ENCODE measurements at places on chromosomes 7 and 10.
A peak's percentile ranks its signal among the peaks of the same experiment; 100 is the strongest.

DNA sequence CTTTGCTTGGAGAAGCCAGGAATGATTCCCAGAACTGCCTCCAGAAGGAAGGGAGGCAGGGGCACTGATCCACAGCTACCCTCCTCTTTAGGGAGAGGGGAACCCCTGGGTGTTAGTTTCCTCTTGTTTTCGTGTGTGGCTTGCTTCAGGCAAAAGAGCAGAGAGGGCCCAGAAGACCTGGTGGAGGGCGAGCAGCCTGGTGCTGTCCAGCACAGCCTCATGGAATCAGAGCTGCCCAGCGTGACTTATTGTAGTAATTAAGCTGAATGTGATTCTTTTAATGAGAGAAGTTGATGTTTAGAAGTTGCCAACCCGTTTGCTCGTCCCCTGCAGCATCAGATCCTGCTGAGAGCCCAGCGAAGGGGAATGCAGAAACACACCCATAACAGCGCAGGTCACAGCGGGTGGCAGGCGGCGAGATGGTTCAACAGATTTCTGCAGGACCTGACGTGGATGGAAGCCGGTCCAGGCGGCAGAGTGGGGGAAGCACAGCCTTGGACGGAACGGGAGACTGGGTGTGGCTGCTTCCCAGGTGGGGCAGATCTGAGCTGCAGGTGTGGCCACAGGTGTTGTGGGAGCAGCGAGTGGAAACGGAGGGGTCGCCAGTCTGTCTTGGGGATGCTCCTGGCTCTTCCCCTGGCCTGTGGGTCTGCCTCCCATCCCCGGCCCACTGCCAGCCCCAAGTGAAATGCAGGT is 53.7 kb upstream of the SHH start:
- DNase-seq = no peak

DNA sequence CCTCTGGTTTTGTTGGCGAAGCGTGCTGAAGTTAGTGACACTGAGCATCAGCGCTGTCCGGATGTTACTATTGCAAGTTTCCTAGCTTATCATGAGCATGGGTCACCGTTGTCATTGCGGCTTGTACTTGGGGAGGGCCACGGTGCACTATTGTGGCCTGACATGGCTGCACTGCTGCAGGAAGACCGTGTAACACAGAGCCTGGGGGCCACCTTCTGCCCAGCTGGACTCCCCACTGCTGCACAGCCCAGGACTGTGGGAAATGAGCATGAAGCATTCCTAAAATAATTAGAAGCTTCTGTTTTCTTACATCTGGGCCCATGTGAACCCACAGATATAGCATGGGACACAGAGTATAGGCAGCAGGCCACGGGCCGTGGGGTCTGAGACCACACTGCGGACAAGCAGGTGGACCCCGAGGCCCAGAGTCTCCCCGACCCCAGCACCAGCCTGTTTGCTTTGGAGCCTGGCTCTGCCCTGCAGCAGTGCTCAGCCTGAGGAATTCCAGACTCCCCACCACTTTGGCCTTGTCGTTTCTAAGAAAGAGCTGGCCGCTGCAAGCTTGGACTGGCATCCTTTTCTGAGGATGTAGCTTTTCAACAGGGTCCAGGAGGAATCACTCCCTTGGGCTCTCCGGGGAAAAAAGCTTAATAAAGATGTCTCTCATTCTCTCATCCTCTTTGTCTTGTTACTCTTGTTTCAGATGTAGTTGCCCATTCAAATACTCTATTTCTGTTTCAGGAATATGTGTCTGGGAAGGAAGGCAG is 179.2 kb downstream of the CCDC3 start:
- no peak for DNase-seq

GRCh38 chr7:75756991-75757676 is 14.9 kb downstream of the CCL26 start:
- peak; percentile 64 for DNase-seq

DNA sequence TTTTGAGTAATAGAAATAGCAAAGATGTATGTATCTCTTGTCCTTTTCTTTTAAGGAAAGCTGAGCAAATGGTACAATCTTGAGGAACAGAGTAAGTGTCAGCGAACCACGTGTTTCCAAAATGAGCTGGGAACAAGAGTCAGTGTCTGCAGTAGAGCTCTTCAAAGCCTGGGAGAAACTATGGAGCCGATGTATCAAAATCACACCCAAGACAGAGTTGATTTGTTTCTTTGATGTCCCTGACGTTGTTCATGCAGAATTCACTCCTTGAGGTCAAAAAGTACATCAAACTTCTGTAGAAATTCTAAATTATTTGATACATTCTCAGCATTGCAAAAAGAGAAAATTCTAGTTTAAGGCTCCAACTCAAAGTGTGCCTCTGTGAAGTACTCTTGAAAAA is 216.5 kb downstream of the SKIDA1 start:
- no peak for DNase-seq

GRCh38 chr10:46090258-46090812 is 44.3 kb upstream of the MSMB start:
- DNase-seq = no peak

- no peak for DNase-seq
These were observed 1.7 kb downstream of the RASGEF1A start for GRCh38 chr10:43264965-43265798.

DNA sequence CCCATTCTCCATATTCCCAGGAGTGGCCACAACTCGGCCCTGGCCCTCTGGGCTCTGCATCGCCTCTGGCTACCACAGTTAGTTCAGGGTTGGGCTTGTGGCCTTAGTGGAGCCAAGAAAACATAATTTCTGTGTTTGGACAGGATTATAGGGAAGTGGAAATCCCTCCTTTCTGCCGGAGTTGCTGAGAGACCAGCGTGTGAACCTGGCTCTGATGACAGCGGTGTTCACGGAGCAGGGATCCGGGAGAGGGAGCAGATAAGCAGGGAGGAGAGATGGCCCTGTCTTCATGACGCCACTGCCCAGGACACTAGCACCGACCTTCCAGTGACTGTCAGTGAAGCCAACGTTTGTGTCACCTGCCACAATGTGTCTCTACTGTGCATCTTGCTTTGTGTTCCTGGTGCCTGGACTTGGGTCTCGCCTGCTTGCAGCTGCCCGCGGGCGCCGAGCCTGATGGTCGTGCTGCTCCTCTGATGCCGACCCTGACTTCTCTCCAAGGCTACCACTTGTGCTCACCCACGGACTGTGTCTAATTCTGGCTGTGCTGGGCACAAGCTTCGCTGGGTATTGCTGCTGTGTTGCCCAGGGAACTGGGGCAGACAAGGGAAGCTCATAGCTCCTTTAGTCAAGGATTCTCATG is 67.0 kb upstream of the VIPR2 start:
- no peak for DNase-seq

DNA sequence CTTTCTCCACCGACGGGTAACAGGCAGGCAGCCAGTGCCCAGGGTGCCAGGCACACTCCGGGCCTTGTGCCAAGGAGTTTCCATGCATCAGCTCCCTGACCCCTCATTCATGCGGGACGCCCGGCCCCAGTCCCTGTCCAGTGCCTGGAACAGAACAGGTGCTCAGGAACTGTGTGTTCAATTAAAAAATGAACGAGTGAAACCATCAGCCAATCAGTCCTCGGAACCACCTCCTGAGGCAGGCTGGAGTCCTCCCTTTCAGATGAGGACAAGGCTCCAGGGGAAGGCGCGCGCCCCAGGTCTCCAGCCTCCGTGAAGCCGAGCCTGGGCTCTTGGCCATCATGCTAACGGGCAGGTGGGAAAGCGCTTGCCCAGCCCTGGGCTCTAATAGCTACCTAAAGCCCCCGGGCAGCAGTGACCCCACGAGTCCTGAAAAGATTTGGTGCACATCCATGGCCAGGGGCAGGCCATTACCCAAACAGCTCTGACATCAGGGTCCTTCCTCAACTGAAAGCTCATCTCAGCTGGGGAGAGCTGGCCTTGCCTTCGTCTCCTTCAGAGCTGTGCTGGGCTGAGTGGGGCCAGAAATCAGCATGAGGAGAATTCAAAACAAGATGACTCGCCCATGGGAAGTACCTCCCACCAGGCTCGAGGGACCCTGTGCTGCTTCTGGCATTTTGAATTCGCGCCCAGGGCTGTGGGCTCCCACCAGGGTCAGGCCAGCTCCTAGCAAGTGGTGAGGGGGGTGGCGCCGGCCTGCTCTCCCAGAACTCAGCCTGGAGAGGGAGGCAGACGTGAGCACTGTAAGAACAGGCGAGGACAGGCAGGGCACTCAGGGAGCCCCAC is 200.5 kb downstream of the MAD1L1 start:
- no peak for DNase-seq

GRCh38 chr7:132471515-132471914 is 104.8 kb downstream of the PLXNA4 start:
- no peak for DNase-seq

DNA sequence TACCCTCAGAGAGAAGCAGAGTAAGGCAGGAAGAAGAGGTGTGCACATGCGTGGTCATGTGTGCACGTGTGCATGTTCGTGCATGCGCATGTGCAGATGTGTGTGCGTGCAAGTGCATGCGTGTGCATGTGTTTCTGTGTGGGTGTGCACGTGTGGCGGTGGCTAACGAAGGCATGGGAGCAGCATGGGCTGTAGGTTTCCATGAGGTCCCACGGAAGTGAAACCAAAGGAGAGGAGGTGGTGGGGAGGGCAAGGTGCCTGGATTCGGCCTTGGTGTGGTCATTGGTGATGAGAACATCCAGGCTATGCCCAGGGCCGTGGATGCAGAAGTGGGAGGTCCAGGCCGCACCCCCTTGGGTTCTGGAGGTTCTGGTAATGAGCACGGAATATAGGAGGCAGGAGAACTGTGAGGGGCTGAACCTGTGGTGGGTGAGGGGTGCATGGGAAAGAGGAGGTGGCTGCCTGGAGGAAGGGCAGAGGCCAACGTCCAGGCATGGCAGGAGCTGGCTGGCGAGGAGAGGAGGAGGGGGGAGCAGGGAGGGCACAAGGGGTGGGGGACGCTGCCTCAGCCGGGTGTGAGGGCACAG is 2.4 kb upstream of the INPP5A start:
- no peak for DNase-seq

- peak; percentile 77 for DNase-seq
These were observed 33.7 kb downstream of the CYP2C8 start for GRCh38 chr10:95035332-95036295.

DNA sequence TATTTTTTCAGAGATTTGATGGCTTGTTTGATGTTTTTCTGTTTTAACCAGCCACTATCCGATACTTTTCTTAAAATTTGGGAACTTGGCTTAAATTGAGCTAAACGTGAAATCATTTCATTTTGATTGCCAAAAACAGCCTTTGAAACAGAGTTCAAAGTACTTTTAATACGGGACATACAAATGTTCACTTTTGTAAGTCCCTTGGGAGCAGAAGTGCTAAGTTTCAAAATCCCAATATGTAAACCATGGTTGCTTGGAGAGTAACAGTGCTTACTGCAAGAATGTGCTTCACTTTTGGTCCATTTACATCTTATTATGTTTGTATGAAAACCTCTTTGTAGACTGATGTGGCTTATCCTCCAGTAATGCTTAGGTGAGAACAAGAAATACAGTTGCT is 10.9 kb downstream of the PNPLA8 start:
- no peak for DNase-seq

DNA sequence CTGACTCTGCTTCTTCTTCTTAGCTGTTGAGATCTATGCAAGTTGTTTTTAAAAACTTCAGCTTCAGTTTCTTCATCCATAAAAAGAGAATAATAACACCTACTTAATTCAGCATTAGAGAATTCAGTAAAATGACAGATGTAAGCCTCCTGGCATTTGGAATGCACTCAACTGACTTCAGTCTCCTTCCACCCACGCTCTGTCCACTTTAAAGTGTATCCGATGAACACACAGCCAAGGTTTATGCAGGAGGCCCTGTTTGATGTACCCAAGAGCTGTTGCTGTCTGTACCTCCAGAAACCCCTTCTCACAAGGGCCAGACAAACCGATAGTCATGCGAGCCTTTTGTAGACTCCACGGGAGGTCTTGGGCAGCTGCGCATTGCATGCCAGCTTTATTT is 27.1 kb upstream of the SLC35B4 start:
- DNase-seq = no peak

- no peak for DNase-seq
These were observed 54.0 kb downstream of the LAMB4 start for GRCh38 chr7:108076156-108076555.

- DNase-seq = no peak
These were observed 9.6 kb downstream of the EMX2 start for GRCh38 chr10:117552156-117552631.

DNA sequence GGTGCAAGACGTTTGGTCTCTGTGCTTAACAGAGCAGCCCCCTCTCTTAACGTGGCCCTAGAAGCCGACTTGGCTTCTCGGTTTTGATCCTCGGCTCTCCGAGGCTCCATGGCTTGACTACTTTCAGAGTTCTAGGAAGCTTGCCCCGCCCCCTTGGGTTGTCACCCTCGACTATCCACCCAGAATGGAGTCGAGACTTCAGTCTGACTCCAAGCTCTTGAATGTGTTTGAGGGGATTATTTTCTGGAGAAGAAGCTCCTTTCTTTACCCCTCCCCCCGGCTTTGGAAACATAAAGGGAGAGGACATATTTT is 448 bp downstream of the SEC24C start:
- peak; percentile 87 for DNase-seq

DNA sequence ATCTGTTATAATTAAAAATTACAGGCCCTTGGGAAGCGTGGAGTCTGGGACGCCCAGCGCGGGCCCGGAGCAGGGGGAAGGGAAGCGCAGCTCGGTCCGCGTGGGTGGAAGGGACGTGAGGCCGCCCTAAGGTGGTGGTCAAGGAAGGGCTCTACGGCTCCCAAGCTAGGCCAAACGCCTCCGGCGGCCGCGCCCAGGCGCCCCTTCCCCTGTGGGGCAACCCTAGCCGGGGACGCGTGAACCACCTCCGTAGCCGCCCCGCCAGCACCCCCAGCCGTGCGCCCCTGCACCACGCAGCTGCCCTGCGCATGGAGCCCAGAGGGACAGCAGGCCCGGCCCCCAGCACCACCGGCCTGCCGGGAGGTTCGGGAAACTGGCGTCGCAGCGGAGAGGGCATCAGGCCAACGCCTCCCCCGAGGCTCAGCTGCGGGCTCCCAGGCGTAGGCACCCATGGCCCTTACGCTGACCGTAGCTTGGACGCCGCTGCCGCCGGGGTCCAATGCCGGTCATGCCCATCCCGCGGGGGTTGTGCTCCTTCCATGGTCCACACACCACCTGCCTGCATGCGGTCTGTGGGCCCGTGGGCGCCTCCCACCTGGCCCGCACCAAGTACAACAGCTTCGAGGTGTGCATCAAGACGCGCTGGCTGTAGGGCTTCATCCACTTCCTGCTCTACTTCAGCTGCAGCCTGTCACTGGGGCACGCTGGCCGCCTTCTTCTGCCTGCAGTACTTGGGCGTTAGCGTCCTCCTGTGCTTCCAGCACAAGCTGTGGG is 166.7 kb downstream of the SEPTIN7 start:
- no peak for DNase-seq

- DNase-seq = no peak
These were observed 319.7 kb upstream of the POM121L12 start for GRCh38 chr7:52715701-52716100.

- DNase-seq = peak; percentile 81
These were observed 924 bp downstream of the BMPR1A start for GRCh38 chr10:86757113-86757972.

- peak; percentile 28 for DNase-seq
These were observed 95.7 kb upstream of the PALS2 start for GRCh38 chr7:24477398-24478136.

DNA sequence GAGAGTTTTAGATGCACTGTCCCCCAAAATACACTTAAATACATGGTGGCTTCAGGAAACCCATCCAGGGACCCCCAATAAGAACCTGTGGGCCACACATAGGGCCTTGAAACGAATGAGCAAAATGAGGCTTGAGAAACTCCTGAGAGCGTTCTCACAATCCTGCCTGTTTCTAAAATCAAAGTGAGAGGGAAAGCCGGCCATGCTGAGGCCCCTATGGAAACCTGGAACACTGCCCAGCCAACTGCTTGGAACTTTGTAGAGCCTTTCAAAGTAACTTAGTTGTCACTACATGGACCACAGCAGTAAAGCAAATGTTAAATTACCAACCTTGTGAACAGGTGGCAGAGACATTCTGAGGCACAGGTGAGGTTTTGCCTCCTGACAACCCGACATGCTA is 13.4 kb downstream of the SGMS1 start:
- no peak for DNase-seq
